ENCODE measurements at places on chromosomes 2 and 18. TPM values are rescaled to one million over a fixed set of nuclear protein-coding genes. Genes with fewer than 3 reads are reported as not detected.

ASPRV1 gene
- total RNA-seq = 0.62 TPM

DHRS9 gene
- total RNA-seq = not detected

KCNS3 gene
- 20.9 TPM for total RNA-seq

SAG gene
- total RNA-seq = not detected

DTNA gene
- total RNA-seq = 1.5 TPM

SPRED2 gene
- 14.1 TPM for total RNA-seq

FBXO11 gene
- total RNA-seq = 29.0 TPM

CRACDL gene
- total RNA-seq = 0.80 TPM

KCNG2 gene
- not detected for total RNA-seq

SEPTIN2 gene
- 204 TPM for total RNA-seq

GPR148 gene
- not detected for total RNA-seq

YIPF4 gene
- 17.3 TPM for total RNA-seq

SERPINB4 gene
- 1.9 TPM for total RNA-seq

CHPF gene
- 235 TPM for total RNA-seq

IMP4 gene
- 127 TPM for total RNA-seq

CROCC2 gene
- total RNA-seq = not detected

DSG4 gene
- total RNA-seq = under 0.01 TPM

DPP4 gene
- 0.27 TPM for total RNA-seq

CTAGE1 gene
- not detected for total RNA-seq

SLC5A7 gene
- total RNA-seq = not detected

BOLA3 gene
- 167 TPM for total RNA-seq

SLC16A14 gene
- 0.34 TPM for total RNA-seq

PMAIP1 gene
- total RNA-seq = 16.2 TPM

ST8SIA3 gene
- not detected for total RNA-seq

TTC31 gene
- 15.1 TPM for total RNA-seq

LDLRAD4 gene
- not detected for total RNA-seq

CLEC4F gene
- total RNA-seq = not detected

ABCB11 gene
- not detected for total RNA-seq

Measured in hair follicular keratinocyte (primary cell).